Panc1 (cell line): ENCODE measurements at places on chromosomes 2 and 18. TPM values are rescaled to one million over a fixed set of nuclear protein-coding genes. Genes with fewer than 3 reads are reported as not detected.
A peak's percentile ranks its signal among the peaks of the same experiment; 100 is the strongest.

GRCh38 chr18:76445275-76445674 is 49.8 kb downstream of the ZNF516 start:
- H3K27ac ChIP-seq, result no peak overlapping the region; the same call in 1 of the 2 replicates
- H3K36me3 ChIP-seq, result no peaks in the 10 kb centered on the region
- H3K4me3 ChIP-seq, result no peak overlapping the region
- peaks cover 18% of the 10 kb centered on the region for H3K4me1 ChIP-seq
- no peaks in the 10 kb centered on the region for H3K27me3 ChIP-seq

GRCh38 chr2:236157366-236157765 is 10.8 kb downstream of the GBX2 start:
- no peak for DNase-seq
- H3K36me3 ChIP-seq, result no peaks in the 10 kb centered on the region
- no peak overlapping the region for H3K4me3 ChIP-seq
- H3K27me3 ChIP-seq, result no peaks in the 10 kb centered on the region
- H3K27ac ChIP-seq, result no peak overlapping the region

DNA sequence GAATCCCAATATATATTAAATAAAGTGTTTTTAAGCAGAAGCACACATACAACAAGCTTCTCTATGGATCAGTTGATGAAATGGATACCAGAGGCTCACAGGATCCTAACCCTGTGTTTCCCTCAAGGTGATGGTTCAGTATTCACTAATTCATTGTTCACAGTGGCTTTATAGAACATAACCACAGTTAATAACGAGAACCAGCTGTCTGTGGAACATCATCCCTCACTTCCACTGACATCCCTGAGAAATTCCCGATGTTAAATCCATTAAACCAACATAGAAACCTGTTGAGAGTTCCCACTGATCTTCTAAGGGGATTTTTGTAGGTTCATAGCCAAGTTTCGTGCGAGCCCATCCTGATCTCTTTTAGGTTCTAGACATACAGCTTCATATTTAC is 29.0 kb downstream of the CCDC195 start:
- H3K36me3 ChIP-seq, result no peaks in the 10 kb centered on the region
- no peak overlapping the region for H3K4me3 ChIP-seq
- no peaks in the 10 kb centered on the region for H3K27me3 ChIP-seq
- no peak for DNase-seq
- peaks cover 6% of the 10 kb centered on the region; the same call in 1 of the 2 replicates for H3K4me1 ChIP-seq
- H3K27ac ChIP-seq, result peak overlapping the region; percentile 2; the same call in 1 of the 2 replicates

DNA sequence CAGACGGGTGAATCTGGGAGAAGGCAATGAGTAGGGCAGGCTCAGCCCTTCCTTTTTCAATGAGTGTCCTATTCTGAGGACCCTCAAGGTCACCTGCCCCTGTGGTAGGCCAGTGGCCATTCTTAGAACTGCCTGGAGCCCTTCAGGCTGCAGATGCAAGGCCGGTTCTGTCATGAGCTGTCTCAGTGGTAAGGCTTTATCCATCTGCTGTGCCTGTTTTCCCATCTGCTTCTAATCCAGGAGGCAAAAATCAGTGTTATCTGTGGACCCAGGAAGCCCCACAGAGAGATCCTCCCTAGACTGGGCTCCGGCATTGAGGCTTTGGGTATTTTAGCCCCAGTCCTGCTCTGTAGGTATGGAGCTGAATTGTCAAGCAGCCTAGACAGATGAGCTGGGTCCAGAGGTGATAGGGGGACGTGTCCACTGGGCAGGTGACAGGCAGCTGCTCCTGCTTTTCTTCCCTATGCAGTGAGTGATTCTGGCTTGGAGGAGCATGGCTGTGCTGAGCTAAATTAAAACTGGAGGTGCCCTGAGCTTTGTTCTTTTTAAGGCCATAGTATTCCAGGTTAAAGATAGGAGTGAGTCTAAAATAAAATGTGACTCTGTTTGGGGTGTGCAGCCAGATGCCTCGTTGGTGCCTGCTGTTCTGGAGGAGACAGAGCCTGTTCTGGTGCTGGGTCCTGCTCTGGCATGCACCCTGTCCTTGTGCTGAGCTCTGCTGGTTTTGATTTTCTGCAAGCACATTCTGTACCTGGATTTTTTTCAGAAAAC is 92.5 kb downstream of the FHOD3 start:
- no peak overlapping the region for H3K4me3 ChIP-seq
- no peak overlapping the region for H3K27ac ChIP-seq
- H3K4me1 ChIP-seq, result no peaks in the 10 kb centered on the region
- no peak for DNase-seq

DNA sequence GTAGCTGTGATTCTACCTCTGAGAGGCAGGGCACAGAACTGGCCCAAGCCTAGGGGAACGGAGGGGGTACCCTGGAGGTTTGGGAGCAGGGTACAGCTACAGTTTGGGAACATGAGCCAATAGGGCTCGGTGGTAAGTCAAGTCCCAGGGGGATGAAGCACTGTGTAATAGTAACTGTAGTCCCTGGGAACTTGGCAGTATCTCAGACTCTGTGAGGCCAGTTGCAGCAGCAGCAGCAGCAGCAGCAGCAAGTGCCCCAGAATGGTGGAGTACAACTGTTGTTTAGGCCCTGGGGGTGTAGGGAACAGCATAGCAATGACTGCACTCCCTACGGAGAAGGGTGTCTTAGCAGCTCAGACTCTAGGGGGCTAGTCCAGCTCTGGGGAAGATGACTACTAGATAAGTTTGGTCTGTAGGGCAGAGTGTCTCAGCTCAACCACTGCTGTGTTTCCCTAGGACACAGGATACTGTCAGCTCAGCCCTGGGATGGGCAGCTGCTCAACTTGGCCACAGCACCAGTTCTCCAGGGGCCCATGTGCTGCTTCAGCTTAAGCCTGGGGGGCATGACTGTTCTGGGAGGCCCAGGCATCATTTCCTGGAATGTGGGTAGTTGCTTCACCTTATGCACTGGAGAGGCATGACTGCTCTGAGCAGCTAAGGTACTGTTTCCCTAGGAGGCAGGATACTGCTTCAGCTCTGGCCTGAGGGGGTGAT is 20.5 kb downstream of the CARF start:
- H3K27ac ChIP-seq, result no peak overlapping the region
- H3K4me1 ChIP-seq, result no peaks in the 10 kb centered on the region
- no peak for DNase-seq

Gene FOXI3
- total RNA-seq, result not detected

Gene DES
- 0.69 TPM for total RNA-seq

DNA sequence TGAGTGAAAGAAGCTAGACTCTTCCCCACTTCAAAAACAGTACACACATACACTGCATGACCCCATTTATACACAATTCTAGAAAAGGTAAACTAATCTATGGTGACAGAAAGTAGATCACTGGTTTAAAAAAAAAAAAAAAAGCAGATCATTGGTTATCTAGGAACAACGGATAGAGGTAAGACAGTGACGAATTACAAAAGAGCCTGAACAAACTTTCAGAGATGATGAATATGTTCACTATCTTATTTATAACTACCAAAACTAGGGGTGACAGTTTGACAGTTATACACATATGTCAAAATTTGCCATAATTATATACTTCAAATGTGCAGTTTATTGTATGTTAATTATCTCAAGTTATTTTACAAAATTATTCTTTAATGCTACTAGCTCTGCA is 27.5 kb downstream of the MAP3K2 start:
- no peaks in the 10 kb centered on the region for H3K27me3 ChIP-seq
- peaks cover 32% of the 10 kb centered on the region; the same call in 1 of the 2 replicates for H3K4me1 ChIP-seq
- no peak overlapping the region for H3K4me3 ChIP-seq
- no peak for DNase-seq

Gene SKA1
- 22.1 TPM for total RNA-seq

DNA sequence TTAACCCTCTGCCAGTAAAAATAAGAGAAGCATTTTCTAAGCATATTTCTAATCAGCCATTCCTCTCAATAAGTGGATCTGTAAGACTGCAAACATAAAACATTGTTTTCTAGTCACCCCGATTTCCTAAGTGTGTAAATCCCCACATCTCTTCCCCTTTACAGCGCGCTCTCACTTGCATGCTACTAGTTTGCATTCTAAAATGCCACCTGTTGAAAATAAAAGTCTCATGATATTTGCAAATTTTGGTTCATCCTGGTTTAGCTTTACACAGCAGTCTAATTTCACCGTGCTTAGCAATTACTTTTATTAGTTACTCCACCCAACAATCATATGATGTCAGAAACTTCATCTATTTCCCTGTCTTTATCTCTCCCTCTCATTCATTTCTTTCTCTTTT is 1230.7 kb upstream of the ZEB2 start:
- no peak for DNase-seq
- H3K36me3 ChIP-seq, result no peaks in the 10 kb centered on the region
- no peak overlapping the region for H3K27ac ChIP-seq
- no peak overlapping the region for H3K4me3 ChIP-seq
- H3K27me3 ChIP-seq, result no peaks in the 10 kb centered on the region
